Right hindlimb (tissue), 1 donor: ENCODE measurements at places on chromosomes 16 and 17.
A peak's percentile ranks its signal among the peaks of the same experiment; 100 is the strongest.

DNA sequence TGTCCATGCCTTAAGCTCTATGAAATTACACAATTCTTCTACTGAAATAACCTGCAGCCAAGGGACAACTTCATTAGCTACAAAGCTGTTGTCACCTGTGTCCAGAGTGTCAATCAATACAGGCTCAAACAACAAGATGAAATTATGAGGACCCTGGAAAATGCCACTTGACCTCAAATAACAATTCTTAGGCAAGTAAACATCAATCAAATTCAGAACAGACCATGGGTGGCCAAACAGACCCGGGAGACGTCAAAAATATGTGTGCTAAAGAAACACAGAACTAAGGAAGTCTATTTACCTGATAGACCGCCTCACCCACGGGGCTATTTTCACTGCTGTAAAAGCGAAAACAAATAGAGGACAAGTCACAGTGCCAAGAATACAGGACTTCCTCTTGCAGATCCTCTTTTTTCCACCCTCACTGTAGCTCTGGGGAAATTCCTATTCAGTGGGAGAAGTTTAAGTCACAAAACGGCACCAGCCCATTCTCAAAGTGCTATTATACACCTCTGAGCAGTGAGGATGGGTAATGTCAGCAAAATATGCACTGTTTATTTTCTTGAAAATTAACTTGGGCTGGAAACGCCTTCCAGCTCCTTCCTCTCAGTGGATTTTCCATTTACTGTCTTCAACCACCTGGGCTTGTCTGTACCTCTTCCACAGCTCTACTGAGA is 2.7 kb downstream of the LITAF start:
- DNase-seq: no peak

DNA sequence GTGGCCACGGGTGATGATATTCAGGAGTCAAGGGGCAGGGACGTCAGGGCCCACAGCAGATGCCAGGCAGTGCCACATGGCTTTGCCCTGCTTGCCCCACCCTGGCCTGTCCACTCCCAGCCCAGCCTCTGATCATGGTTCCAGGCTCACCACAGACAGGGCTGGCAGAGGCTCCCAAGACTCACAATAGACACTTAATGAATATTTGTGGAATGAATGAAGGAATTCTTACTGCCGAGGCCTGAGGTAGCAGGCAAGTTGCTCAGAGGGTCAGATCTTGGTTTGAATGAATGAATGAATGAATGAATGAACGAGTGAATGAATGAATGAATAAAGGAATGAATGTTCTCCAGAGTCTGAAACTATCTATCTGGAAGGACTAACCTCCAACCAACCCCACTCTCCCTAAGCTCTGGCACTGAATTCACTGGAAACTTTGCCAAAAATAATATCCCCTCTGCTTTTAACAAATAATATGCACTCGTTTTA is 60.9 kb downstream of the RAI1 start:
- no peak for DNase-seq

- DNase-seq: no peak
Measured at GRCh38 chr17:9918804-9919352, 13.8 kb upstream of the RCVRN start.

GRCh38 chr17:3768341-3768740 is 32.6 kb downstream of the ITGAE start:
- DNase-seq: no peak

GRCh38 chr16:83995754-83996153 is 27.7 kb downstream of the NECAB2 start:
- no peak for DNase-seq

GRCh38 chr16:75062135-75062975 is 54.2 kb downstream of the LDHD start:
- no peak for DNase-seq

DNA sequence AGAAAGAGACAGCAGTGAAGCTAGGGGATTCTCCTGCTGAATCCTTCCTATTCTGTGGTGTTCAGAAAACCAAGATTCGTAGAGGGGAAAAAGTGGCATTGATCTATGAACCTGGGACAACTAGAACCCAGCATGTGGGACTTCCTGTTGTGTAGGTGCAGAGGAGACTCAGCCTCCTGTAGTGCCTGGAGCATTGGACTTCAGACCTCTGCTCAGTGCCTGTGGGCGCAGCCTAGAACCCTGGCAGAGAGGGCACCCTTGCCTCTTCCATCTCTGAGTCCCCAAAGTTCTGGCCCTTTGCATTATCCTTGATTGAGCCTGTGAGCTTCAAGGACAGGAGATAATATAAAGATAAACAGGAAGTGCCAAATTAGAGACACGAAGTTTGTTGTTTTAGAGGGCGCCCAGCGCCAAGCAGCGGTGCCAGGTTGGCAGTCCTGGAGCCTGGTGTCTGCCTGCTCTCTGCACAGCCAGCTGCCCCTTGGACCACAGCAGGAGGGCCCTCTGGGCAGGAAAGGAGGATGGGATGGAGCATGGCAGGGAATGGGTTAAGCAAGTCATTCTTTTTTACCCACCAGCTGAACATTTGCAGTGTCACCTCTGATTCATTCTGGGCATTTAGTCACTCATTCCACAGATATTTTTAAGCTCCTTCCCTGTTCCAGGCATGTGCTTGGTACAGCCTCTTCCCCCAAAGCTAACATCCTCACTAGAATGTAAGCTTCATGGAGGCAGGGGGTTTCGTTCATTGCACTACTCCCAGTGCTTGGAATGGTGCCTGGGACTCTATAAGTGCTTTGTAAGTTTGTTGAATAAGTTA is 11.9 kb upstream of the SP6 start:
- DNase-seq: no peak

DNA sequence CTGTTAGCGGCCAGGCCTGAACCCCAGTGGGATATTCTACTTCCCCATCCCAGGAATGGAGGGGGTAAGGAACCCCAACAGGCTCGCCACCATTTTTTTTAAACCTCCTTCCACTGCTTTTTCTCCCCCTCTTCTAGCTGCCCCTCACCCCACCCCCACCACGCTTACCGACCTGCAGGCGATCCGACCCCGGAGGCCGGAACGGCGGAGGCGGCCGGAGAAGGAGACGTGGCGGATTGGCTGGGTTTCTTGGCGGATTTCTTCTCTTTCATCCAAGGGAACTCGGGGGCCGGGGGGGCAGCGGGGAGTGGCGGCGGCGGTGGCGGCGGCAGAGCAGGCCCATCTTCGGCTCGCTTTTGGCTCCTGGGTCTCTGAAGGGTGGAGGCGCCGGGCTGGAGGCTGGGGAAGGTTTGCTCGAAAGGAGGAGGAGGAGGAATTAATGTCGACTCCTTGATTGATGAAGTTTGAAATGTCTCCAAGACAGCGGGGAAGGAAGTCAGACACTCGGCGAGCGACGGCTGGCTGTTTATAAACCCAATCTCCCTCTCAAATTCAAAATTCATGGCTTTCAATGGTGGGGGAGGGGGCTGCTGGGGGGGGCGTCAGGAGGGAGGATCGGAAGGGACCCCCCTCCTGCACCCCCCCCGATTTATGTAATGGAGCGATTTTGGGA is 424 bp downstream of the HOXB2 start:
- peak; percentile 91 for DNase-seq

- DNase-seq: no peak
Measured at GRCh38 chr17:36092230-36092629, 2.3 kb upstream of the CCL3 start.

- no peak for DNase-seq
Measured at GRCh38 chr16:53901408-53901807, 197.5 kb downstream of the FTO start.

GRCh38 chr17:81581758-81582157 is 29.6 kb upstream of the FAAP100 start:
- no peak for DNase-seq

DNA sequence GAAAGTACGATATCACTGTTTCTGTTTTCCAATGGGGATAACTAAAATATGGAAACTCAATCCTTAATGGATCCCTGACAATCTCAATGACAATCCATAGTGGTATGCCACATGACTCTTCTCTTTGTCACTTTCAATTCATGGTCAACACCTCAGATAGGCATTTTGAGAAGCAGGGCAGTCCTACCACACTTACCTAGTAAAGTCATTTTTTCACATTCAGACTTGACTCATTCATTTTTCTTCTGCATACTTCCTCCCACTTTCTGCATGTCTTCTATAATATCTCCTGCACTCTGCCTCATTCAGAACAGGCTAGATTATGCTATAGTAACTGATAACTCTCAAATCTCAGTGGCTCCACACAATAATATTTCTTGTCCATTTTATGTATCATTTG is 117.5 kb downstream of the FTO start:
- no peak for DNase-seq

- no peak for DNase-seq
Measured at GRCh38 chr17:76495663-76496400, 5.4 kb downstream of the RHBDF2 start.

DNA sequence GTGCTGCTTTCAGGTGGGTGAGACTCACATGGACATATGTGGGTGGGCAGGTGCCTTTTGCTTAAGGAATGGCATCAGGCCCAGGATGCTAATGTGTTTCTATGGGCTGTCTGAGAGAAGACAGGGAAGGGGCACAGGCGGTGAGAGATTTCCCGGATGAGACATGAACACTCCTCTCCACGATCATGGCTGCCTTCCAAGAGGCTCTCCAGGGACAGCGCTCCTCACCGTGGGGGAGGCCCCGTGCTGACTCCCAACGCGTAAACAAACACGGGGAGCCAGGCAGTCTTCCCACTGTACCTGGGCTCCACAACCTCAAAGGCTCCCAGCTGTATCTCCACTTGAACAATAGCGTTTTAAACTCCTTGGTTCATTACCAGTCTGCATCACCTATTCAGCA is 42.8 kb downstream of the CDK5R1 start:
- no peak for DNase-seq

DNA sequence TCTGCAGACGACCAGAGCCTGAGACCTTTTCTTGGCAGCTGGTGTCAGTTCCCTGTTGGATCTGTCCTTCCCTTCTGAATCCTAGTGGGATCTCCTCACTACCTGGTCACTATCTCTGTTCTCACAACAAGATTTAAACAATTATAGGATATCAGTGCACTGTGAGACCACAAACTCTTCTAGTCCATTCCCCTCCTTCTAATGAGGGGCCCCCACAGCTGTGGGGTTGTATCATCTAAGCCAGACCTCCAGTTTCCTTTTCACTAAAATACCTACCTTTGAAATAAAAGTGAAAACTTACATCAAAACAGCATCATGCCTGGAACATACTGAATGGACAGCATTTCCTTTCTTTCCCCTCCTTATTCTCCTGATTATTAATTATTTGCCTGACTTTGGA is 233.2 kb downstream of the PRKCA start:
- DNase-seq: no peak

- no peak for DNase-seq
Measured at GRCh38 chr16:3988824-3989223, 108.3 kb upstream of the CREBBP start.

GRCh38 chr17:81039096-81039495 is 4.1 kb downstream of the BAIAP2 start:
- no peak for DNase-seq

DNA sequence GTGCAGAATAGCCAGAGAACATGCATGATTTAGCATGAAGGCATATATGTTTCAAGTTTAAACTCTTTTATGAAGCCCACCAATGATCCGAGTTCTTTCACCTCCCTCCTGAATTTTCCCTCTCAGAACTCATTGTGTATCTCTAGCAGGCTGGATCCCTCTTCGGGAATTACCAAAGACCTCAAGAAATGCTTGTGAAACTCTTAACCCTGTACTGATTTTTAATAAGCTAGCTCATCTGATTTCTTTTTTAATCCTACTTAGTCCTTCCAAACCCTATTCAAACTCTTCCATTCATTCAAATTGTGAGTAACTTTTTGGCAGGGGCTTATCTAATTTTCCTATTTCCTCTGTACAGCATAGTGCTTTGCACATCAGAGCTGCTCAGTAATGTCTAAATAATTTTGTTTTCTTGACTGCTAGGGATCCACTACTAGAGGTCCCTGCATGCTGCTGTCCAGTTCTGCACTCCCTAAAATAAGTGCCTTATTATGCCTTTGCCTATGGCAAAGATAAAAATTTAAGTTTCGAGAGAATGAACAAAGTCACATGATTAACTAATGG is 723.8 kb downstream of the CDH11 start:
- no peak for DNase-seq

DNA sequence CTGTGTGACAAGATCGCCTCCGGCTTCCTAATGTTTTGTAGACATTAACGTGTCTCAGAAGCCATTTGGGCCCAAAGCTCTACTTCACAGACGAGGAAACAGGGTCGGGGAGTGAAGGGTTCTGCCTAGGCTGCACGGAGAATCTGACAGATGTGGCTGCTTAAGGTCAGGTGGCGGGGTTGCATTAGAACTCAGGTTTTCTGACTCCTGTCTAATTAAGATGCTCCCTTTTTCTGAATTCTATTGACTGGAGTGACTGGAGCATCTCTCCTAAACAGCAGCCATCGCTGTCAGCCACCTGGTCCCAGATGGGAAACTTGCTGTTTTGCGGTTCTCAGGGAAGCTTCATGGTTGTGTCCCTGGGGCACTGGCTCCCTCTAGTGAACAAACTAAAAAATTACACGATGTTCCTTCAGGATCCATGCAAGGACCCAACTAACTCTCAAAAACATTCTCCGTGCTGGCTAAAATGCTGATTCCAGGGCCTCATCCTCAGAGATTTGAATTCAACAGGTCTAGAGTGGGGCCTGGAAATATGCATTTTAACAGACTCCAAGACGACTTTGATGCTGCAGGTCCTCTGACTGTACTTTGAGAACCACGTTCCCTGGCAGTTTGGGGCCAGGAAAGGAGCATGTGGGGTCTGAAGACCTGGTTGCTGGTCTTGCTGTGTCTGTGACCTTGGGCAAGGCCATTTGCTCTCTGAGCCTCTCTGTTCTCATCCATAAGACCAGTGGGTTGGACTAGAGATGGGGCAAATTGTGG is 117.4 kb downstream of the IRF8 start:
- DNase-seq: peak; percentile 67

DNA sequence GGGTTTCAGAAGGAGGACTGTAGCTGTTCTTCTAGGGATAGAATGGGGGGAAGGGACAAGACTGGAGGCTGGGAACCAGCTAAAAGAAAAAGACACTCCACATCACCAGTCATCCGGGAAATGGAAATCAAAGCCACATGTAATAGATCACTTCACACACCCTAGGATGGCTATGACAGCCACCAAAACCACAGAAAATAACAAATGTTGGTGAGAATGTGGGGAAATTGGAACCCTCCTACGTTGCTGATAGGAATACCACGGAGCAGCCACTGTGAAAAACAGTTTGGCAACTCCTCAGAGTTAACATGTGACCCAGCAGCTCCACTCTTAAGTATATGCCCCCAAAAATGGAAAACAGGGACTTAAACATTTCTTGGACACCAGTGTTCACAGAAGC is 2.3 kb downstream of the TLE7 start:
- DNase-seq: no peak

- DNase-seq: no peak
Measured at GRCh38 chr16:24348545-24349290, 92.6 kb downstream of the CACNG3 start.

GRCh38 chr16:31471875-31472708 is at the start of gene TGFB1I1:
TSS of gene TGFB1I1 (plus strand) at chr16:31472152. CDS start at chr16:31472189, 37 bp downstream.
- DNase-seq: peak; percentile 93
